CD4-positive, alpha-beta T cell treated with Interleukin-17A for 1 hour (primary cell): ENCODE measurements at places on chromosomes 13 and 19.

- no peak for DNase-seq
Measured at GRCh38 chr13:44854313-44855060, 134.8 kb downstream of the NUFIP1 start.

GRCh38 chr19:49887037-49887664 is 9.5 kb downstream of the IL4I1 start:
- no peak for DNase-seq

GRCh38 chr19:18531485-18531884 is 9.6 kb upstream of the ELL start:
- no peak for DNase-seq

DNA sequence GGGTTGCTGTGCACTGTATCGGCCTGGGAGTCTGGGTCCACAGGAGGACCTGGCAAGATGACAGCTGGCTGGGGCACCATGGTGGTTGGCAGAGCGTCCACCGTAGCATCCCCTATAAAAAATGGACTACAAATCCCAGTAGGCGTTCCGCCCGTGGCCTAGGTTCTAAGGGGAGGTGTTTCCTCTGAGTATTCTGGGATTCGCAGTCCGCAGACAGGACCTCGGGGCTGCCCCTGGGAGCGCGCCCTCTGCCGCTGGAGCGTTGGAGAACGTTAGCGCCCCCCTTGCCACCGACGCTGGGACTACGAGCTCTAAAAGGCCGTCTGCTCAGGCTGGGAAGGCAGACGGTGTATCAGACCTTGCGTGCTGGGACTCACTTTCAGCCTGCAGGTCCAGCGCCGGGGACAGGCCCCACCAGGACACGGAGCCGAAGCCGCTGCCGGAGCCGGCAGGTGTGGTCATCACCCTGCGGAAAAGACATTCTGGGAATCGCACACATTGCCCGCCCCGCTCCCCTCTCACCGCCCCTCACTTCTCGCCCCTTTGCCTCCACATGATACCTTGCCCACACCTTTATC is 372 bp downstream of the DNAAF3 start:
- peak; percentile 63 for DNase-seq

DNA sequence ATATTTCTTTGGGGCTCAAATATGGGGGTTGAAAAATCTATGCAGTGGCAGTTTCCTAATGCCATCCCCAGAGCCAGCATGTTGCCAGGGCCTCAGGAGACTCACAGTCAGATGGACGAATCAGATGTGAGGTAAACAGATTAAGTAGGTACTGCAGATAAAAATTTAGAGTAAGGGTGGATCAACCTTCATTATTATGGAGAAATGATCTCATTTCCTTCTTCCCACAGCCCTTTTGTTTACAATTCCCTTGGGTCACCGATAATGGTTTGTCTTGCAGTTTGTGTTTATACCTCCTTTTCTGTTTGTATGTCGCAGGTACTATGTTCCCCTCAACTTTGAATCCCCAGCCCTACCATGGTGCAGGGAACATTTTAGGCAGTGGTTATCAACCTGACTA is 20.0 kb downstream of the DIAPH3 start:
- no peak for DNase-seq

DNA sequence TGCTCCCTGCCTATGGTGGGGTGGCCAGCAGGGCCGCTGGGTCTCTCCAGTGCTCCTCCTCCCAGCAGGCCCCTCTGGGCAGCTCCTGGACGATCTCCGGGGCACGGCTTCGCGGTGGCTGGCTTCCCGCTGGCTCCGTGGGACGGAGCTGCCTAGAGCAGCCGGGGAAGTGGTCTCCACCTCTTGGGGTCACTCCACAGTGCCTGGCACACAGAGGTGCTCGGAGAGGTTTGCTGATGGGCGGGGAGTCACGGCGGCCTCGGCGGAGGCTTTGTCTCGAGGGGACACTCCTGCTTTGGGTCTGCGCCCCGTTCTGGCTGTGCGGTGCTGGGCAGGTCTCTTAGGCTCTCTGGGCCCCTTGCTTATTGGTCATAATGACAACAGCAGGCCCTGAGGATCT is 9.9 kb upstream of the CACTIN start:
- no peak for DNase-seq

GRCh38 chr13:111153977-111154332 is 38.8 kb downstream of the ARHGEF7 start:
- DNase-seq = peak; percentile 53

DNA sequence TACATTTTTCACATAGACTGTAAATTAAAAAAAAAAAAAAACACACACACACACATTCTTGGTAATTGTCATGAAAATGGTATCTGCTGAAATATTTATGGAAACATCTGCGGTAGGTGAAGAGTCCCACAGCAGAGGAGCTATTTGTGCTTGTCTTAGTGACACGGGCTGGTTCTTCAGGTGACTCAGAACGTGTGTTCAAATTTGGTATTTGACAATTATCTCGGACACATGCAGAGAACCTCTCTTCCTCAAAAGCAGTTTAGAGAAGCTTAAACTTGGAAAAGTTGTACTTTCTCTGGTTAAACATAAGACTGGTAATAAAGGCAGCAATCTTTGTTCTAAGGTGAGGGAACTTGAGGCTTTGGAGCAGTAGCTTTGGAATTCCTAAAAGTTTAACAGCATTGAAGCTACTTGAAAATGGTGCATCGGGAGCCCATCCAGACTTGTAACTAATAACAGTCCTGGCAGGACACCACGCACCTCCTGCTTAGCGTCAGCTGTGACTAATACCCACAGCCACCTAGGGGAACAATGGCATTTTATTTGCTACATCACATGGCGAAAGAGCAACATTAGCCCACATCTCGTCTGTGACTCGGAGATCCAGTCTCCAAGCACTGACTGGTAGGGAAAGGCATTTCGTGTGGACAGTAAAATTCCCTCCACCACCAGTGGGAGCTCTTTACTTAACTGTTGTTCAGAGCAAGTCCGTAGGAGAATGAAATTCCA is 1505.1 kb upstream of the SLC10A2 start:
- no peak for DNase-seq

DNA sequence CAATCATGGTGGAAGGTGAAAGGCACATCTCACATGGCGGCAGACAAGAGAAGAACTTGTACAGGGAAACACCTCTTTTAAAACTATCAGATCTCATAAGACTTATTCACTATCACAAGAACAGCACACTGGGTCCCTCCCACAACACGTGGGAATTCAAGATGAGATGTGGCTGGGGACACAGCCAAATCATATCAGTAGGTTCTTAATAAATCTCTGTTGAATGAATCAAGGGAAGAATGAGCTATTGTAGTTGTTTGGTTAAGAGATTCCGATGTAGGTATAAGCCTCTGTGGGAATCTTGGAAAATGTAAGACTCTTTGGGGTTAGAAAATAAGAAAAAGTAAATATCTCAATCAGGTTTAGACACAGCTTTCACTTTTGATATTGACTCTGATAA is 400.2 kb downstream of the KCNRG start:
- no peak for DNase-seq

DNA sequence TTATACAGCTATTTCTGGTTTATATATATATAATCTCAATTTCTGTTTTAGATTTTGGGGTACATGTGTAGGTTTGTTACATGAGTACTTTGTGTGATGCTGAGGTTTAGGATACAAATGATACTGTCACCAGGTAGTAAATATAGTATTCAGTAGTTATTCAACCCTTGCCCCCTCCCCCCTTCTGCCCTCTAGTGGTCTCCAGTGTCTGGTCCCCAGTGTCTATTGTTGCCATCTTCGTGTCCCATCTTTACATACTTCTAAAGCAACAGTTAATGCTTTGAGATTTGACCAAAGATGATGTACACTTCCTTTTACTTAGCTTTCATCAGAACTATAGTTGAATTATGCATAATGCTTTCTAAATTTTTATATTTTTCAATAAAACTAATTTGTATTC is 1623.4 kb upstream of the PRR20A start:
- DNase-seq = no peak

DNA sequence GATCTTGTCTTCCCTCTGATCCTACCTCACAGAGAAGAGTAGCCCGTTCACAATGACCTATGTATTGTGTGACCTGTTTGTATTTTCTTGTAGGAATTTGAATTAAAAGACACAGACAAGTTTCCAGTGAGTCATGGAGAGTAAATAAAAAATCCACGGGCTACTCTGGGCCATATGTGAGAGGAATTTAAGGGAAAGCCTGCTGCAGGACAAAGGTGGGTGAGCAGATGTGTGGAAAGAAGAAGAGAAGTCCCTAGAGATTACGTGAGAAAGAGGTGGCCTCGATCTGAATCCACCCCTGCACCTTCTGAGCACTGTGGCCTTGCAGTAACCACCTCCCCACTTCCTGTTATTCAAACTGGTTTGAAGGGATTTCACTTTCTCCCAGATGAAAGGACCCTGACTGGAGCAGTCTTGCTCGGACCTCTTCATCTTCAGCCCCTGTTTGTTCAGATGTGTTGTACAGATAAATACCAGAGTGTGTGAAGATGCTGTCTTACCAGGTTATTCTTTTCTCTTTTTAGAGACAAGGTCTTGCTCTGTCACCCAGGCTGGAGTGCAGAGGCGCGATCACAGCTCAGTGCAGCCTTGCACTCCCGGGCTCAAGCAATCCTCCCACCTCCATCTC is 205.4 kb downstream of the PDS5B start:
- peak; percentile 49 for DNase-seq

DNA sequence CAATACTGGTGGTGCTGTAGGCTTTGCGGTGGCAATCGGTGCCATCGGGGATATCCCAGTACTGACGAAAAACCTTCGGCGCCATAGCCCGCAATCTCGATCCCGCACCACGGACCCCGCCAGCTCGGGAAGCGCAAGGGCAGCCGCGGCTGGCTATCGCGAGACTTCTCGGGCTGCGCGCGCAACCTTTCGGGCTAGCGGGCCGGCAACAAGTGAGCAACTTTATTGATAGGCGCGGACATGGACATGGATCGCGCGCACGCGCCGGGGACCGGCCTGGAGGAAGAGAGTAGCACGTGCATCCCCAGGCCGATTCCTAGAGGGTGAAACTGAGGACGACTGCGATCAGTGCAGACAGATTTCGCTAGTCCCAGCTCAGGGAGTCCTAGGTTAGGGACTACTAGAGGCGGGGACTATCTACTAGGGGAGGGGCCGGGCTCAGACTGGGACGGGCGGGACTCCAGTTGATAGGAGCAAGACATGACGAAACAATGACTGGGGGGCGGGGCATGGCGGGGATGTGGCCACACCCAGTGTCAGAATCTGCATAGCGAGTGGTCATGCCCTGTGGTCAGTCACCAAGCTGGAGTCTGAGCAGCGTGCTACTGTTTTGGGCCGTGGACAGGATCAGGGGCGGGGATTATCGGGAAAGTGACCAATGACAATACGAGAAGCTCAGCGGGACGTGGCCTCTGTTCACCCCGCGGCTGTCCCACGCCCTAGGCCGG is at the start of gene NDUFA11:
NDUFA11 (minus strand) TSS at position 167 of the 728 bp plus-strand sequence; CDS start at position 85, 82 bp downstream.
- peak; percentile 97 for DNase-seq

DNA sequence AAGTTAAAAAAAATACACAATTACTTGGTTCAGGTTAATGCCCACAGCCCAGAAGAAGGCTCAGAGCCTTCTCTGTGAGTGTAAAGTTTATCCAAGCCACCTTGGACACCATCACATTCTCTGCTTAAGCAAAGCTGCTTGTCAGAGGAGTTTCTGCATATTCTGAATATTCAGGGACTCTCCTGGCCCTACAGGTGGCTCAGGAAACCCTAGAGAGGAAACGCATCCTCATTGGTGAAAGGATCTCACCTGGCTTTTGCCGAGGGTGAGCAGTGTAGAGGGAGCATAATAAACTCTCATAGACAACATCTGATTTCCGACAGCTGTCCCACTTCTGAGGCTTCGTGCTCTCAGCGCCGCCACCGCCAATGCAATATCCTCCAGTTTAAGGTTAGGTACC is 239.9 kb upstream of the TSHZ3 start:
- no peak for DNase-seq

DNA sequence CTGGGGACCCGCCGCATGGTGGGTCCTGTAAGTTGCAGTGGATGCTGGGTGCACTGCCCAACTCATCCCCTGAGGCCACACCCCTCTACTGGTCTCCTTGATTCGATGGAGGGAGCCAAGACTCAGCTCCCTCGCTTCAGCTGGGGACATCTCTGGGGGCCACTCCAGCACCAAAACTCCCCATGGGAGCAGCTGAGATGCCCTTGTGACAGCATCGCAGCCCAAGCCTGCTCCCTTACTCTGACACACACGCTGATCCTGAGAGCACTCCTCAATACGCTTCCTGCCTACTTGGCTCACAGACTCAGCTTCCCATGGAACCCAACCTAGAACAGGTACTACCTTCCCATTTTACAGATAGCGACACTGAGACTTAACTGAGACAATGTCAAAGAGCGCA is 56.2 kb downstream of the PEPD start:
- no peak for DNase-seq

DNA sequence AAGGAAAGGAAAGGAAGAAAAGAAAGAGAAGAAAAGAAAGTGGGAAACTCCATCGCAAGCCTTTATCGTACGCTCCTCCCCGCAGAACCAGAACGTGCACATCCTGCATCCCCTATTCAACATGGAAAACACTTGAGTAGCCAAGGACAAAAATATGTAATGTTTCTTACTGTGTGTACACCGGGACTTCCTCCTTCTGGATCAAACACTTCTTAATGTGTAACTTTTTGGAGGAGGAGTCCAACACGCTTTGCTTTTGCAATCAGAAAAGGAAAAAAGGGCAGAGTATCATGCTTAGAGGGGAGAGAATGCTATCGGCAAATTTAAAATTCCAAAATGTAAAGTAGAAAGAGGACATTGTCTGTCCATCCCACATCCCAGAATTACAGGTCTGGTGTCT is 7.8 kb upstream of the SHFL start:
- DNase-seq = no peak

DNA sequence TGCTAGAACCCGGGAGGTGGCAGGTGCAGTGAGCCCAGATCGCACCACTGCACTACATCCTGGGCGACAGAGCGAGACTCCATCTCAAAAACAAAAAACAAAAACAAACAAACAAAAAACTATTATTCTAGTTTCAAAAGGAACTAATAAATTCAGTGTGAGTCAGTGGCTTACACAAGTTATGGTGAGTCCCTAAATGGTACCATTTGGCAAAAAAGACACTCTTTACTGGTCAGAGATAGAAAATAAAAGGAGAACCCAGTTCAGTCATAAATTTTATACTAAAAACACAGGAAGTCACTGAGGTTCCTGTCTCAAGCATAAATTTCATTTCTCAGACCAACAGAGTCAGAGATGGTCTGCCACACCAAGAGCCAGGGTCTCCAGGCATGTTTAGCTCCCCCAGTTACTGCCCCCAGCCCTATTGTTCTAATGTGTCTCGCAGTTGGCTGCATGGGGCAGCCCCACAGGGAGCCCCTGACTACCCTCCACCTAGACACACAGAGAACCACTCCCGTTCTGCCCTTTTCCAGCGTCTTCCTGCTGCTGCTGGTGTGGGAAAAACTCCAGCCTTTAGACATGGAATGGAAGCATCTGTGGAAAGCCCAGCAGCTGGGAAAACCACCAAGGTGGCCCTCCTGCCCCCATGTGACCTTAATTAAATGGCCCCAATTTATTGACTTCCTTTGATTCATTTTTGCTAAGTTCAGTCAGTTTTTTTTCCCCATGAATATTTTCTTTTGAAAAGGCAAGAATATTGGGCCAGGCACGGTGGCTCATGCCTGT is 12.2 kb downstream of the THSD1 start:
- no peak for DNase-seq

GRCh38 chr19:28667348-28667977 is 545.5 kb downstream of the UQCRFS1 start:
- no peak for DNase-seq
